ENCODE measurements at places on chromosomes 1 and 21.
A peak's percentile ranks its signal among the peaks of the same experiment; 100 is the strongest.

GRCh38 chr1:2630498-2631135, 2.2 kb downstream of the MMEL1 start:
- DNase-seq, result no peak

DNA sequence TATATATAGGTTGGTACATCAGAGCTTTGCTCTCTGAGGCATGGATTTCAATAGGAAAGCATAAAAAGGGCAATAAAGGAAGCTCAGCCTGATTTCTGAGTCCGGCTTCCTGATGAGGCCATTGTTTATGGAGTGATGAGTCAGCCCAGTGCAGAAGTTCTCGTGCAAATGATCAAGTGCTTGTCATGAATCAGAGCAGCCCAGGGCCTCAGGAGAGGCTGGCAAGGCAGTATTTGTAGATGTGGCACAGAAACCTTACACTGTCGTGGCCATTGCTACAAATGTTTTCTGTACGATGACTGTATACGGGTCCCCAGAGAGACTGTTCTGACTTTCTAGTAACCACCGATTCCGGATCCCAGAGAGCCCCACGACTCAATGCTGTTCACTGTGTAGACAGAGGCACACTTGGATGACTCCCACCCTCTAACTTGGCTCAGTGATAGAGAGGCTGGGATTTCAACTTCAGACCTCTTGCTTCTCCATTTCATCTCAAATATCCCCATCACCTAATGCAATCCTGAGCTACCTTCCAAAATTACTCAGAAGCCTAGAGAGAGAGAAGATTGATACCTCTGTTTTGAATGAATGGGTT, 26.8 kb downstream of the UMODL1 start:
- no peak for DNase-seq

- DNase-seq, result no peak
Observed at GRCh38 chr1:151585622-151586021, 26.2 kb upstream of the SNX27 start.

DNA sequence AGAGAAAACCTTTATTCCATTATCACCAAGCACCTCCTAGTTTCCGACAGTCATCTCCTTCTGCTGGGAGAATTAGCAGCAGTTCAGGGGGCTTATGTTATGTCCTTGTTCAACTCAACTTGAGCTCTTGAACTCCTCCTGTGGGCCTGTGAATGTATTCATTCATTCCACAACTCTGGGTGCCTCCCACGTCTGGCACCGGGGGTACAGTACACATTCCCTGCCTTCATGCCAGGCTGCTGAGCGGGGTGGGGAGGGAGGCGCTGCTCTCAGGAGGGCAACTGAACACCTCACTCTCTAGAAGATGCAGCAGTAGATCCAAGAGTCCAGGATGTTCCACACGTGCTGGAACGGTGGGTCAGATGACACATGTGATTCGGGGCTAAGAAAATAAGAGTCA, 4.3 kb upstream of the MX2 start:
- no peak for DNase-seq

- DNase-seq, result no peak
Observed at GRCh38 chr1:98698625-98699024, 37.1 kb downstream of the SNX7 start.

DNA sequence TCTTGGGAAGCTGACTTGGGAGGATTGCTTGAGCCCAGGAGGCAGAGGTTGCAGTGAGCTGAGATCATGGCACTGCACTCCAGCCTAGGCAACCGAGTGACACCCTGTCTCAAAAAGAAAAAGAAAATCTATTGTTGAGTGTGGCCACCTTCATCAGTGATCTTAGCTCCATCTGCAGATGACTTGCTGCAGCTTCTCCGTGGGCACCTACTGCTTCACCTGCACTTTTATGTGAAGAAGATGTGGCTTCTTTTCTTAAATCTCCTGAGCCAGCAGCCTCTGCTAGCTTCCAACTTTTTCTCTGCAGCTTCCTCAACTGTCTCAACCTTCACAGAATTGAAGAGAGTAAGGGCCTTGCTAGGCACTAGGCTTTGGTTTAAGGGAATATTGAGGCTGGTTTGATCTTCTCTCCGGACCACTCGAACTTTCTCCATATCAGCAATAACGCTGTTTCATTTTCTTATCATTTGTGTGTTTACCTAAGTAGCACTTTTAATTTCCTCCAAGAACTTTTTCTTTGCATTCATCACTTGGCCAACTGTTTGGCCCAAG, 28.0 kb downstream of the AGPAT3 start:
- no peak for DNase-seq

DNA sequence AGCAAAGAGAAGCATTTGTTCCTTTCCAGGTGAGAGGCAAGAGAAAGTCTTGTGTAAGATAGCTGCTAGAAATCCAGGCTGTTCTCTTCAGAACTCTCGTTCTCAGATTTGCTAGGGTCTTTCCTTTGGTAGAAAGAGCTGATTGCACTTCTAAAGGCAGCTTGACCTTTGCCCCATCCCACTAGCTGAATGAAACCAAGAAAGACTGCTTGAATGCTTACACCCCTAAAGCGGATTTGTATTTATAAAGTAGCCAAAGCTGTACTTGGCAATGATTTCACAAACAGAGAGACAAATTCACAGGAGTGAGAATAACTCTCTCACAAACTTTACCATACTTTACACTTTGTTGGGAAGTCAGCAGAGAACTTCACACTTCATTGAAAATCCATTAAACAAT, 424.1 kb downstream of the TTLL7 start:
- no peak for DNase-seq

GRCh38 chr1:161044535-161044907, 1.3 kb downstream of the USF1 start:
- no peak for DNase-seq

GRCh38 chr1:160342526-160342925, 524 bp downstream of the COPA start:
- peak; percentile 9 for DNase-seq

DNA sequence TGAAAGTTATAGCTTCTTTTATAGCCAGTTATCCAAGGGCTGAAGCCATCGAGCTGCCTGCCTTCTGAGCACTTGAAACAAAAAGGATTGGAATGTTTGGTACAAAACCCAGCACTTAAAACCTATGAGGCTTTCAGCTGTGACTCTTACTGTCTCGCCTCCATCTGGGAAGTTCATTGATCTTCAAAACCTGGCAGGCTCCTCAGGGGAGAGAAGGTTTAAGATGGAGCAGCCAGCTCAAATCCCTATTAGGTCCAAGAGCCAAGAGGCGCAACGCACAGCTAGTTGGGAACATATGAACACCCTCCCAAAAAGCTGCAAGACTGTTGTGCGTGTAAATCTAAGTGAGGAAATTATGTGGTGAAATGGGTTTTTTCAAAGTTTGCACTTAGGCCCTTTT, 33.4 kb downstream of the BACE2 start:
- no peak for DNase-seq

GRCh38 chr1:235913311-235913710, 46.6 kb upstream of the LYST start:
- no peak for DNase-seq

- peak; percentile 84 for DNase-seq
Observed at GRCh38 chr1:18883636-18884418, 18.5 kb downstream of the ALDH4A1 start.

GRCh38 chr1:82598337-82598736, 797.6 kb downstream of the ADGRL2 start:
- DNase-seq, result no peak

GRCh38 chr1:207919523-207920170, 8.7 kb upstream of the CD34 start:
- no peak for DNase-seq

DNA sequence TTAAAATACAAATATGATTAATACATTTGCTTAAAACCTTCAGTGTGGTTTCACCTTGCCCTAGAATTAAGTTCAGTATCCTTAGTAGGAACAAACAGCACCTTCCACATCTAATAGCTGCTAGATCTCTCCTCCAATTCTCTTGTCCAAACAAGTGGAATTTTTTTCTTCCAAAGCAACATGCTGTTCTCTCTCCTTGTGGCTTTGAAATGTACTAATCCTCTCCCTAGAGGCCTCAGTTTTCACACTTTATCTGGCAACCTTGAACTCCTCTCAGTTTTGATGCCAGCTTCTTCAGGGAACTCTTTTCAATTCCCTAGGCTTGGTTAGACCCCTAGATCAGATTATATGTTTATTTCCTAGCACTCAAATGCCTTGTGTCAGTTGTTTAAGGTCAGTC, 87.0 kb downstream of the GLUL start:
- DNase-seq, result no peak

- no peak for DNase-seq
Observed at GRCh38 chr1:173295391-173295790, 88.3 kb upstream of the TNFSF4 start.

GRCh38 chr21:36494557-36494956, 14.6 kb upstream of the CLDN14 start:
- DNase-seq, result no peak

DNA sequence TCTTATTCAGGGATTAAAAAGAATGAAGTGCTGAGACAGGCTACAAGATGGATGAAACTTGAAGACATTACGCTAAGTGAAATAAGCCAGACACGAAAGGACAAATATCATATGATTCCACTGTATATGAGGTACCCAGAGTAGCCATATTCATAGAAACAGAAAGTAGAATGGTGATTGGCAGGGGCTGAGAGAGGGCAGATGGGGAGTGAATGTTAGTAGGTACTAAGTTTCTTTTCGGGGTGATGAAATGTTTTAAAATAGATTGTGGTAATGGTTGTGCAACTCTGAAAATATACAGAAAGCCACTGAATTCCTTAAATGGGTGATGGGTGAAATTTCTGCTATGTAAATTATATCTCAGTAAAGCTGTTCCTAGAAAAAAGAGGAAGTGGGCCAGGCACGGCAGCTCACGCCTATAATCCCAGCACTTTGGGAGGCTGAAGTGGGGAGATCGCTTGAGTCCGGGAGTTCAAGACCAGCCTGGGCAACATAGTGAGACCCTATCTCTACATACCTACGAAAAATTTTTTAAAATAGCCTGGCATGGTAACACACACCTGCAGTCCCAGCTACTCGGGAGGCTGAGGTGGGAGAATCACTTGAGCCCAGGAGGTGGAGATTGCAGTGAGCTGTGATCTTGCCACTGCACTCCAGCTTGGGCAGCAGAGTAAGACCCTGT, 15.9 kb downstream of the SLC27A3 start:
- no peak for DNase-seq

GRCh38 chr1:223402790-223403142, 9.6 kb downstream of the CCDC185 start:
- no peak for DNase-seq

DNA sequence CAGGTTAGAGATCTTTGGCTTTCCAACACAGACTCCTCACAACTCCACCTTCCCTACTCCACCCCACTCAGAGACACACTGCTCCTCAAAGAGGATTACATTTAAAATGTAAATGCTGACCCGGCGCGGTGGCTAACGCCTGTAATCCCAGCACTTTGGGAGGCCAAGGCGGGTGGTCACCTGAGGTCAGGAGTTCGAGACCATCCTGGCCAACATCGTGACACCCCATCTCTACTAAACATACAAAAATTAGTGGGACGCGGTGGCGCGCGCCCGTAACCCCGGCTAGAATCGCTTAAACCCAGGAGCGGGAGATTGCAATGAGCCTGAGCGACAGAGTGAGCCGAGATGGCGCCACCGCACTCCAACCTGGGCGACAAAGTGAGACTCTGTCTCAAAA, 1.8 kb upstream of the ANP32E start:
- no peak for DNase-seq

- DNase-seq, result no peak
Observed at GRCh38 chr1:206694171-206695124, 9.7 kb downstream of the MAPKAPK2 start.

- DNase-seq, result no peak
Observed at GRCh38 chr1:199746666-199747384, 280.7 kb upstream of the NR5A2 start.

- no peak for DNase-seq
Observed at GRCh38 chr1:202063093-202063492, 52.7 kb downstream of the ELF3 start.

DNA sequence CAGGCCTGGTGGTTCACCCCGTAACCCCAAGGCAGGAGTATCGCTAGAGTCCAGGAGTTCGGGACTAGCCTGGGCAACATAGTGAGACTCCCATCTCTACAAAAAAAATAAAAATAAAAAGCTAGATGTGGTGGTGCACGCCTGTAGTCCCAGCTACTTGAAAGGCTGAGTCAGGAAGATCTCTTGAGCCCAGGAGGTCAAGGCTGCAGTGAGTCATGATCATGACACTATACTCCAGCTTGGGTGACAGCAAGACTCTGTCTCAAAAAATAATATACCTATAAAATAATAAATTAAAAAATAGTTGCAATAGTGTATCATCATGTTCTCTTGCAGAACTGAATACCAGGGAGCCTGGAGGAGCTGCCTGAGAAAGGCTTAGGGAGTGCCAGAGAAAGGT, 19.9 kb upstream of the TMEM39B start:
- DNase-seq, result no peak

- DNase-seq, result no peak
Observed at GRCh38 chr1:20829531-20829930, 42.4 kb upstream of the HP1BP3 start.

DNA sequence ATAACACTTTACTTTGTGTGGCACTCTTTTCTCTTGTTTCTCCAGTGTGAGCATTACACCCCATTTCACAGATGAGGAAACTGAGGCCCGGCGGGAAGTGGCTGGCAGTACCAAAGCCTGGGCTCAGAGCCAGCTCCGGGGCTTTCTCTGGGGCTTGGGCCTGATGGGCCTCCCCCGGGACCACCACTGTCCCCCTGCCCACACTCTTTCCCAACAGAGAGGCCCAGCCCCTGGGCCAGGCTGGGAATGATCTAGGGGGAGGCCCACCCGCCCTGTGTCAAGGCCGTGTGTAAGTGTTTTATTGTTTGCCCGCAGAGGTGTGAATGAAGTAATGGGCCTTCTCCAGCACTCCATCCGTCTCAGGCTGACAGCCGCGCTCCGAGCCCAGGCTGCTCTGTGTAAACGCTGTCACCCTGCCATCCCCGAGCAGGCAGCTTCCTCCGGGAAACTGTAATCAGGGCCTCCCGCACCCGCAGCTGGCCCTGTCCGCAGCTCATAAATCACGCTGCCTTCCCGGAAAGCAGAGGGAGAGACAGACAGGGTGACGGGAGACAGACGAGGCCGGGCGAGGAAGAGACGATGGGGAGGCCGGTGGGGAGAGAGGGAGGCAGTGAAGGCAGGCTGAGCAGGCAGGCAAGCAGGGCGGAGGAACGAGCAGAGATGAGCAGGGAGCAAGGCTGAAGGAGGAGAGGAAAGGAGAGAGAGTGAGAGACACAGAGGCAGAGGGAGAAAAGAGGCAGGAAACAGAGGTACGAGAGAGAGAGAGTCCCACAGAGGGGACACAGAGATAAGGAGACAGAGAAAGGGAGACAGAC, 109.7 kb upstream of the ZBTB40 start:
- no peak for DNase-seq

- DNase-seq, result no peak
Observed at GRCh38 chr1:115839679-115840237, 1.2 kb downstream of the NHLH2 start.

- DNase-seq, result no peak
Observed at GRCh38 chr1:156639601-156640101, 2.3 kb upstream of the BCAN start.

DNA sequence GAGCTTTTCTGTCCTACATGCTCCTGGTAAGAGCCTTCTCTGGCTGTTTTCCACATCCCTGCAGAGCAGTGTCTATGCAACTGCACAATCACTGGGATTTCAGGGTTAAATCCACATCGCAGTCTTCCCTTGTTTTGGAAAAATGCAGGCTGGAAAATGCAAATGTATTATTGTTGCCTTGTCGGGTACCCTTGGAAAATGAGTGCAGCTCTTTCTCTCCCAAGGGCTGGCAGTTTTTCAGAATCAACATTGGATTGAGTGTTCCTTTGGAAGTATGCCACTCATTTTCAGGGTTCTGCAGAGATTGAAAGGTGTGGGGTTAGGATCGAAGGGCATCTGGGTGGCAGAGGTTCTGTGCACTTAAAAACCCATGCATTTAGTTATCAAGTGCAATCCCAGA, 3.2 kb downstream of the NOS1AP start:
- DNase-seq, result no peak

GRCh38 chr1:52520148-52520547, 32.7 kb downstream of the TUT4 start:
- DNase-seq, result no peak

Measured in stimulated activated CD4-positive, alpha-beta T cell treated with anti-CD3 and anti-CD28 coated beads, Interleukin-15, amount 100 ng/mL, for 24 hours (primary cell).